ENCODE measurements at places on chromosomes 13 and 19.

GRCh38 chr13:111539791-111540446 lies 219.5 kb downstream of the TEX29 start:
- no peak for DNase-seq

DNA sequence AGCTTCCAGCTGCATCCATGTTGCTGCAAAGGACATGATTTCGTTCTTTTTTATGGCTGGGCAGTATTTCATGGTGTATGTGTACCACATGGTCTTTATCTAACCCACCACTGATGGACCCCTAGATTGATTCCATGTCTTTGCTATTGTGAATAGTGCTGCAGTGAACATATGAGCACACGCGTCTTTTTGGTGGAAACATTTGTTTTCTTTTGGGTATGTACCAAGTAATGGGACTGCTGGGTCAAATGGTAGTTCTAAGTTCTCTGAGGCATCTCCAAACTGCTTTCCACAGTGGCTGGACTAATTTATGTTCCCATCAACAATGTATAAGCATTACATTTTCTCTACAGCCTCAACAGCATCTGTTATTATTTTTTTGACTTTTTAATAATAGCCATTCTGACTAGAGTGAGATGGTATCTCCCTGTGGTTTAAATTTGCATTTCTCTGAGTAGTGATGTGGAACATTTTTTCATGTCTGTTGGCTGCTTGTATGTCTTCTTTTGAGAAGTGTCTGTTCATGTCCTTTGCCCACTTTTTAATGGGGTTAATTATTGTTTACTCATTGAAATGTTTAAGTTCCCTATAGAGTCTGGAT lies 6.8 kb upstream of the UBE2L5 start:
- DNase-seq = no peak

DNA sequence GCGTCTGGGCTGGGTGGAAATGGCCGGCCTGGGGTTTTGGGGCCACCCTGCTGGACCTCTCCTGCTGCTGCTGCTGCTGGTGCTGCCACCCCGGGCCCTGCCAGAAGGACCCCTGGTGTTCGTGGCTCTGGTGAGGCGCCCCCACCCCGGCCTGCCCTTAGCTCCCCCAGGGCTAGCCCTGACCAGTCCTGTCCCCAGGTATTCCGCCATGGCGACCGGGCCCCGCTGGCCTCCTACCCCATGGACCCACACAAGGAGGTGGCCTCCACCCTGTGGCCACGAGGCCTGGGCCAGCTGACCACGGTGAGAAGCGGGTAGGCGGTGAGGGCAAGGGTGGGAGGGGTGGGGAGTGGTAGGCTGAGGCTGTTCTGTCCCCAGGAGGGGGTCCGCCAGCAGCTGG lies at the start of gene ACP4:
TSS of gene ACP4 (plus strand) at position 20 of the 400 bp plus-strand sequence. CDS start at position 20, 0 bp downstream.
- no peak for DNase-seq

DNA sequence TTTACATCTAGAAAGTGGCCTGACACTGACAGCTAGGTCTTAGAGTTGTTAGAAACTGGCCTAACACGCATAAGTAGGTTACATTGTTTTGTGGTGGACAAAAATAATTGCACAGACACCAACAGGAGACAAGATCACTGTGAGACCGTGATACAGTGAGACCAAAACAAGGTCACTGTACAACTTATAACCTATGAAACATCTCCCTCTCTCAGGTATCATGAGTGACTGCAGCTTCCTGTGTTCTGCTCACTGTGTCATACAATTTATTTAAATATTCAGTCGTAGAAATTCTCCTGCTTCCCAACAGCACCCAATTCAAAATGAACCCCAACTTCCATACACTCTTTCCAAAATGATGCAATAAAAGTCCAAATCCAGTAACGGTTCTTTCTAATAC lies 2165.2 kb downstream of the PCDH9 start:
- DNase-seq = no peak

GRCh38 chr13:26837997-26838396 lies 77.4 kb upstream of the GPR12 start:
- DNase-seq = no peak

GRCh38 chr19:1864480-1865171 lies 1.2 kb upstream of the KLF16 start:
- DNase-seq = peak; percentile 26

- DNase-seq = no peak
Measured at GRCh38 chr19:29890392-29890791, 51.6 kb upstream of the URI1 start.

DNA sequence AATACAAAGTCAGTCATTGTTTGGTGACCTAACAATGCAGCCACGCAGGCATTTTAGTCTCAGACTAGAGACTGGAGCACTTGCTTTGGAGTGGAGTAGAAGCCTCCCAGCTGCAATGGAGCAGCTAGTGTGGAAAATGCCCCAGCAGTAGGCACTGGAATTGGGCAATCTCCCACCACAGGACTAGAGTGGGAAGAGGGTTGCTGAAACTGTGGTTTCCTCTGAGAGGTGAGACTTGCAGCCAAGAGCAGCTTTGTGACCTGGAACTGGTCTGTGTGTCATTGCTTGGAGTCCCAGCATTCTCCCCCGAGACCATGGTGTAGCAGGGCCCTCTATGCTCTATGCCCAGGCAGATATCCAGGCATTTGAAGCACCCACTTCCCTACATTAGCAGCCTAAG lies 556.3 kb downstream of the UQCRFS1 start:
- no peak for DNase-seq

DNA sequence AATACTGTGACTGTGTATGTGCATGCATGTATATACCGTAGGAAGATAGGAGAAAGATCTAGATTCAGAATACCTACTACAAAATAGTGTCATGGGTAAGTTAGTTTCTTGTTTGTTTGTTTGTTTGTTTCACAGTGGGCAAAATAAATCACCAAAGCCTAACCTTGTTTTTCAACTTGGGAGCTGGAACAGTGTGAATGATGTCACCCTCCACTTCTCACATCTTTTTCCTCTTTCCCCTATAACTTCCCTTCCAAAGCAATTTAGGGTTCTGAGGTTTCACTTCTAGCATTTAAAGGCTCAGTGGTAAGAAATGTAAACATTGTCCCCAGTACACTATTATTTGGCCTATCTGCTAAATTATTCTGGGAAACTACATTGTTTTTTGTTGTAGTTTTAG lies 5.4 kb downstream of the KCTD4 start:
- DNase-seq = no peak

DNA sequence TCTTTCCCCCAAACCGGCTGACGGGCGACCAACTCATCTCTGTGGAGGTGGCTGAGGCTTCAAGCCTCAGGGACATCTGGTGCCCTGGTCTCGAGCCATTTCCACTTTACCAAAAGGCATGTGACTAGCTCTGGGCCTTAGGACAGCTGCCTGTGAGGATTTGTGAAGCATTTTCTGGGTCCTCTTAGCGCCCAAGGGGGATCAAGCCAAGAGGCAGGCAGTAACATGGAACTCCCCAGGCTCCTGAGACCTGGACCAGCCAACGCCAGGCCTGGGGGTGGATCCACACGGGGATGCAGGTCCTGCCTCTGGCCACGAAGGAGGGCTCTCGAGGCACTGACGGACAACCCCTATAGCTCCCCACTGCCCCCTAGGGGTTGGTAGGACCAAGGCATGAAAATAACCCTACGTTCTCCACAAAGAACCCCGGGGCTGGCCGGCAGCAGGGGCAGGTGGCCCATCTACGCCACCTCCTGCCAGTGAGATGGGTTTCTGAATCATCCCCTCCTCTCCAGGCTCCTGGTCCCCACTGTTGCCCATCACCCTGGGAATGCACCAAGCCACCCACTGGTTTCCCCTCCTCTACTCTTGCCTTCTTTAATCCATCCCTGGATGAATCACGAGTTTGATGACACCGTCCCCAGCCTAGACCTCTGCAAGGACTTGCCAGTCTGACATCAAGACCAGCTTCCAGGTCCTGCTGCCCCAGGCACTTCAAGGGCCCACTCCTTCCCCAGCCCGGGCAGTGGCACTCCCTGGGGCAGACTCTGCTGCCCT lies 7.0 kb upstream of the MYDGF start:
- no peak for DNase-seq

DNA sequence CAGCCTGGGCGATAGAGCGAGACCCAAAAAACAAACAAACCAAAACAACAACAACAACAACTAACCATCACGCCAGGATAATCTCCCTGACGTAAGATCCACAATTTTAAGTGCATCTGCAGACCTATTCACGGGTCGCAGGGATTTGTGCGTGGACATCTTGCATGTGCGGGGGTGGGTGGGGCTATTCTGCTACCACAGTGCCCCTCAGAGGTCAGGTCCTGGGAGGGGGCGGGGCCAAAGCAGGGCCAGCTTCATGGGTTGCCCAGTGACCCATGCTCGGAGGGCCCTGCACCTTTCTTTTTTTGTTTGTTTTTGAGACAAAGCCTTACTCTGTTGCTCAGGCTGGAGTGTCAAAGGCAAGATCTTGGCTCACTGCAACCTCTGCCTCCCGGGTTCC lies 2.6 kb upstream of the CDC42EP5 start:
- no peak for DNase-seq
